HT1080 (cell line): ENCODE measurements at places on chromosomes 3 and 15. TPM values are rescaled to one million over a fixed set of nuclear protein-coding genes. Genes with fewer than 3 reads are reported as not detected.

DNA sequence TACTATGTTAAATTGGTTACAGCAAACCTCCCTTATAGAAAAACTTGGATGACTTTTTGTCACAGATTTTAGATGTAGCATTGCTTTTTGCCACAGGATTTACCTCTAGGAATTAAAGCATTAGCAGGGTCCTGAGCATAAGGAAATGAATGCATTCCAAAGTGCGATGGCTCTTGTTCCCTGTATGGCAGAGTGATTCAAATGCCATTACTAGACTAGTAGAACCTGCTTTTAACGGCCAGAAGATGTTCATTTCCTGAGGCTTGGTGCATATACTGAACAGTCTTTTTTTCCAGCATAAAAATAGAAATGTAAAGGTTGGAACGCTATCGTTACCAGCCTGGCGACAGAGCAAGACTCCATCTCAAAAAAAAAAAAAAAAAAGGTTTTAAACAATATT is 59.4 kb downstream of the WNT5A start:
- no peak for DNase-seq

DNA sequence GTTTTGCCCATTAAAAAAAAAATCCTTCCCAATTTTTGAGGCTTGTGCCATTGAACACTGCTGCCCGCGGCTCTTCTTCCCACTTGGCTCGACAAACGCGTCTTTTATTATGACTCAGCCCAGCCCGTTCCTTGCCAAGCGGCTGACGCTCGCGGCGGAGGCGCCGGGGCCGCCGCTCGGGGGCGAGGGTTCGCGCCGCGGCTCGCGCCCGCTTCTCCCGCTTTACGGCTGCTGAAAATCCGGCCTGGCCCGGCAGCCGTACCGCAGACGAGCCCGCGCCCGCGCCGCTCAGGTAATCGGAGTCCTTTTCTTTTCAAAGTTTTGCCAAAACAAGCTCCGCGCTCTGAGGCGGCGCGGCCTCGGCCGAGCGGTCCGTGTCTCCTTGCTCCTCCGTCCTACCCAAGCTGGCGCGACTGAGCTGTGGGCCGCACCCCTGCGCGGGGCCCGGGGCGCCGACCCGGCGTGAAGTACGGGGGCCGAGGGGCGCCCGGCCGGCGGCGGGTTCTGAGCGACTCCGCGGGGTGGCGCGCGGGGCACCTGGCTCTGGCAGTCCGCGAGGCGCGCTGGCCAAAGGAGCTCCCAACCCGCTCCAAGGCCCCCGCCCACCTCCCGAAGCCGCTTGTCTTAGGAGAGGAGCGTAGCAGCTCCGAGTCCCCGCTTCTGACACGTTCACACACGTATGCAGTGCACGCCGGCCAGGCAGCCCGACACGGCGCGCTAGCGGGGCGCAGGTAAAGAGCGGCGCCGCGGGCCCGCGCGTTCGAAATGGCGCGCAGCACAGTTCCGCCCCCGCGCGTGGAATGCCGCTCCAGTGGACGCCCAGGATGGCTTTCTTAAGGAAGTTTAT is 418.2 kb upstream of the NAALADL2 start:
- DNase-seq, result peak; percentile 93

- DNase-seq, result no peak
These were observed 8.0 kb upstream of the EID1 start for GRCh38 chr15:48869966-48870365.

DNA sequence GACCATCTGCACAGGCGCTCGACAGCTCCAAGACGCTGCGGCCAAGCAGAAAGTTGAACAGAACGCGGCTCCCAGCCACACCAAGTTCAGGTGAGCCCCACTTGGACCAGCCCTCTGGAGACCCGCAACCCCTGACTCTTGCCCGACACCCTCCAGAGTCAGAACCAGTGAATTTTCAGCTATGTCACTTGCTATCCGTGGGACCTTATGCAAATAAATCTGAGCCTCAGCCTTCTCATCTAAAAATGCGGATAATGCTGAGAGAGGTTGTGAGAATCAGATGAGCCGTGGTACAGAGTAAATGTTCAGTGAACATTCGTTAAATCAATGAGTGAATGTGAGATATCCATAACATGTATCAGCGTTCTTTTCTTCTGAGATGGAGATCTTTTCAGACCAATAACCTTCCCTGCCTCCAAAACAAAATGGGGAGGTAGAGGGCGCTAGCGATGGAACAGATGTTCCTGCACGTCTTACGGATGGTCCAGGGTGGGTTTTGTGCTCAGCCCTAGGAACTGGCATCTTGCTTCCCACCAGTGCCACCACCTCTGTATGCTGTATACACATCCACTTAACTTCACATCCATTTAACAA is 524 bp downstream of the MRPS11 start:
- no peak for DNase-seq

DNA sequence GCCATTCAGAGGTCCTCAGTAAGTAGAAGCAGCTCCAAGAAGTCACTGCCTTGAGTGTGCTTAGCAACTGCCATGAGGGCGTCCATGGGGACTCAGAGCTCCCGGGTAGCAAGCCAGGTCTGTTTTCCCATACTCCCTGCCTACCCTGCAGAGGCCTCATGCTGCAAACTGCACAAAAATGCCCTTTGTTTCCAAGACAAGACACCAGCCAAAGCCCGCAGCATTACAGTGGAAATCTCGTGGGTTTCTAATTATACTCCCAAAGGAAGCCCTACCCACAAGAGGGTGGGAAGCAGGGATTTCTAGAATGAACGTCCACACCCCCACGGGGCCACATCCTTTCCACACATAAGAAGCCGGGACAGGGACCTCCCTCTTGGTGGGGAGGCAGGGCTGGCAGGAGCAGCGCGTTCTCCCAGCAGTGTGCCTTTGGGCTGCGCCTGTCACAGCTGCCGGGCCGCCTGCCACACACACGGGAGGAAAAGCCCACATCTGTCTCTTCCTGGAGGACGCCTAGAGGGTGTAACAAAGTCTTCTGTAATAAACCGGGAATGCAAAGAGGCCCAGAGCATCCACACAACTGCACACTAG is 31.1 kb downstream of the FAM174B start:
- DNase-seq, result no peak

DNA sequence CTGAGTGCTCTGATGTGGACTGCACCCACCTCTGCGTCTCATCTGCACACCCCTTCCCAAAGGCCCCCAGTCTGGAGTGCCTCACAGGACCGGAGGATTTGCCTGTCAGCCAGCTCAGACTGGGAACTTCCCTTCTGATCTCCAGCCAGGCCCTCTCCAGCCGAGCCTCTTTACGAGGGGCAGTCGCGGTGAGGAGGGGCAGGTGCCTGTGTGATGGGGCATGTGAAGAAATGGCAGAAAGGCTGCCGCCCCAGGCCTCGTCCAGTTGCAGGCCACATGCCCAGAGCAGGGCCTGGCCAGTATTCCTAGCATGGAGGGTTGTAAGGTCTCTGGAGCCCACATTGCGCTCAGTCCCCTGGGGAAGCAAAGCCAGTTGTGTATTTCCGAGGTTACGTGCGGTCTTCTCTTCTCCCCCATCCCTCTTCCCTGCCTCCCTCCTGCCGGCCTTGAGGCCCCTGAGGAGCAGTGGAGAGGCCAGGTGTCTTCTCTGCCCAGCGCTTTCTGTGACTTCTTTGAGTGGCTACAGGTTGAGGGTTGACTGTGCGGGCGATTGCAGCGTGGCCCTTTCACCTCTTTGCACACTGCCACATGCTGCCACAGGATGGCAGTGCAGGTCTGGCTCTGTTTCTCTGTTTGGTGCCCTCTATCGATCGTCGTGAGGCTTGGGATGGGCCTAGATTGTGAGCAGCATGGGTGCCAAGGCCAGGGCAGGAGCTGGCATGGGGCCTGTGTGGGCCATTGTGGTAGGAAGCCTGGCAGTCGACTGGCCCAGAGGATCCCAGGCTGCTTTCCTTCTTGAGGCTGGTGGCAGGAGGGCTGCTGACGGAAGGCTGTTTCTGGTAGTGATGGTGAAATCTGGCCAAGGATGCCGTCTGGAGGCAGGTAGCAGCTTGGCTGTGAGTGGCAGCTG is 5.3 kb downstream of the CLK3 start:
- peak; percentile 69 for DNase-seq

GRCh38 chr3:49673121-49673714 is 933 bp upstream of the APEH start:
- DNase-seq, result no peak

GRCh38 chr3:12997387-12997786 is 75.8 kb downstream of the IQSEC1 start:
- no peak for DNase-seq

- no peak for DNase-seq
These were observed at the start of gene KCNH8 for GRCh38 chr3:19147905-19148767. Gene KCNH8 (plus strand): TSS chr3:19148510. CDS start chr3:19148720, 210 bp downstream.

GRCh38 chr15:89088605-89089315 is 504 bp downstream of the ABHD2 start:
- no peak for DNase-seq

DNA sequence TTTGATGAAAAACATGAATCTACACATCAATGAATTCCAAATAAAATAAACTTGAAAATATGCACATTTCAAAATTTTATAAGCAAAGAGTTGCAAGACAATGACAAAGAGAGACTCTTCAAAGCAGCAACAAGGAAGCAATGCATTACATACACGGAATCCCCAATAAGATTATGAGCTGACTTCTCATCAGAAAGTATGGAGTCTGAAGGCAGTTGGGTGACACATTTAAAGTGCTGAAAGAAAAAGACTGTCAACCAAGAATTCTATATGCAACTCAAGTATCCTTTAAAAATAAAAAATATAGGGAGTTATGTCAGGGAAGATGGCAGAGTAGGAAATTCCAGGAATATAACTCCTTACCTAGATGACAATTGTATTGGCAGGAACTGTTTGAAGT is 46.5 kb upstream of the PRSS50 start:
- DNase-seq, result no peak

- DNase-seq, result no peak
These were observed 562.0 kb upstream of the CFAP20DC start for GRCh38 chr3:59611649-59612443.

- DNase-seq, result no peak
These were observed 125.7 kb downstream of the SV2B start for GRCh38 chr15:91225741-91226140.

DNA sequence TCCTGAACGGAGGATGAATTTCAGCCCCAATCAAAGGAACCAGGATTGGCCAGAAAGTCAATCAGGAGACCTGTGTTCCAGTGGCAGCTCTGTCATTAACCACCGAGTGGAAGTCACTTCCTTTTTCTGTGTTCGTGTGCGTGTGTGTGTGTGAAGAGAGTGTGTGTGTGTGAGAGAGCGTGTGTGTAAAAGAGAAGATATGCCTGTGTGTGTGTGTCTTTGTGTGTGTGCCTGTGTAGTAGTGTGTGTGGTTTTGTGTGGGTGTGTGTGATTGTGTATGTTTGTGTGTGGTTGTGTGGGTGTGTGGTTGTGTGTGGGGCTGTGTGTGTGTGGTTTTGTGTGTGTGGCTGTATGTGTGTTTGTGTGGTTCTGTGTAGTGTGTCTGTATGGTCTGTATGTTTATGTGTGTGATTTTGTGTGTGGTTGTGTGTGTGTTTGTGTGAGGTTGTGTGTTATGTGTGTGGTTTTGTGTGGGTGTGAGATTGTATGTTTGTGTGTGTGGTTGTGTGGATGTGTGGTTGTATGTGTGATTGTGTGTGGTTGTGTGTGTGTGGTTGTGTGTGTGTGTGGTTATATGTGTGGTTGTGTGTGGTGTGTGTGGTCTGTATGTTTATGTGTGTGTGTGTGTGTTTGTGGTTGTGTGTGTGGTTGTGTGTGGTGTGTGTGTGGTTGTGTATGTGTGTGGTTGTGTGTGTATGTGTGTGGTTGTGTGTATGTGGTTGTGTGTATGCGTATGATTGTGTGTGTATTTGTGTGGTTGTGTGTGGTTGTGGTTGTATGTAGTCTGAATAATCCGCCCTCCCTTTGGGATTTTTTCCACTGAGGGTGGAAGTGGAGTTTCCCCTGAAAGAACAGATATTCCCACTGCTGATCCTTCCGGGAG is 314.4 kb downstream of the SHQ1 start:
- no peak for DNase-seq

DNA sequence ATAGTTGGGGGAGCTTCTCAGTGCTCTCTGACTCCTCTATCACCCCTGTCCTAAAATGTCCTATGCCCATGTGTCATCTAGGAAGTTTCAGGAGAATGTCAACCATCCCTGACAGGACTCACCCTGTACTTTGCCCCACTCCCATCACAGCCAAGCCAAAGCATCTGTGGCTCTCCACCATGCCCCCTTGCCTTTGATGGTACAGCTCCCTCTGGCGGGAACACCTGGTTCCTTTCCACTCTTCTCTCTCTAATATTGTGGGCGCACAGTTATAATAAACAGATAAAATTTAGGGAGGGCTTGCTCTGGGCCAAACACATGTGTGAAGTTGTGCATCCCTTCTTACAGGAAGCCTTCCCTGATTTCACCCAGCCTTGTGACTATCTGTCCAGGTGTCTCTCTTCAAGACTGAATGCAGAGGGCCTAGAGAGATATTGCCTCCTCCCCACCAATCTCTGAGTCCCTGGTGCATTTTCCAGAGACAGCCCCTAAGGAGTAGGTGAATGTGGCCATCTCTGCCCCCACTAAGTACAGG is 62.8 kb downstream of the ISG20 start:
- no peak for DNase-seq

- DNase-seq, result no peak
These were observed 3.2 kb downstream of the TNNC1 start for GRCh38 chr3:52450489-52451236.

GRCh38 chr15:50113992-50114780 is 4.8 kb downstream of the ATP8B4 start:
- no peak for DNase-seq

EFHB gene
- total RNA-seq, result 1.8 TPM in 1 of 2 replicates, not detected in the other

EIF4E3 gene
- total RNA-seq, result 0.37 and 0.63 TPM in 2 replicates

ESYT3 gene
- 0.02 and 0.40 TPM in 2 replicates for total RNA-seq

GOLGA8T gene
- 0.06 and 0.17 TPM in 2 replicates for total RNA-seq

CADM2 gene
- 0.50 TPM in 1 of 2 replicates, not detected in the other for total RNA-seq

RGMA gene
- not detected in 2 replicates for total RNA-seq

GUCA1C gene
- not detected in 2 replicates for total RNA-seq
